ENCODE measurements at places on chromosomes 16 and 17.

GRCh38 chr17:36743130-36743529 lies 141.7 kb downstream of the MRM1 start:
- DNase-seq = no peak

DNA sequence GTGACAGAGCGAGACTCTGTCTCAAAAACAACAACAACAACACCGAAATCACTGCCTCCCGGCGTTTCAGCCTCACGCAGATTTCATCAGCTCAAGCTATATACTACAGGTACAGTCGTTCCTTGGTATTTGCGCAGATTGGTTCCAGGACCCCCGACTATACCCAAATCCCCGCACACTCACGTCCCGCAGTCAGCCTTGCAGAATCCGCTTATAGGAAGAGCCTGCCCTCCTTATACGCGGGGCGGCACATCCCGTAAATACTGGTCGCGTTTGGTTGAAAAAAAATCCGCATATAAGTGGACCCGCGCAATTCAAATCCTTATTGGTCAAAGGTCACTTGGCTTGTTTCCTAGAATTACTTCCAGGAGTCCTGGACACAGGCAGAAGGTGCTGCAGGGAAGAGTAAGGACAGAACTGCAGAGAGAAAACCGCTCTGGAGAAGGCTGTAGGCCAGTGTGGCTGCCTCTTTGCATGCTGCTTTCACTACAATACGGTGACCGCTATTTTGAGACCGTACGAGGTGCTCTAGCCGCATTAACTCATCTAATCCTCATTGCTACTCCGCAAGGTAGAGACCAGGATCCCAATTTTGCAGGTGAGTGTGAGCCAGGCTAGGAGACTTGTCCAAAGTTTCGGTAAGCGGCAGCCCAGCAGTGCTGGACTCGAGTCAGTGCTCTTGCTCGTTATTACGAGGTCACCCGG lies 718 bp downstream of the NDUFAB1 start:
- DNase-seq = no peak

DNA sequence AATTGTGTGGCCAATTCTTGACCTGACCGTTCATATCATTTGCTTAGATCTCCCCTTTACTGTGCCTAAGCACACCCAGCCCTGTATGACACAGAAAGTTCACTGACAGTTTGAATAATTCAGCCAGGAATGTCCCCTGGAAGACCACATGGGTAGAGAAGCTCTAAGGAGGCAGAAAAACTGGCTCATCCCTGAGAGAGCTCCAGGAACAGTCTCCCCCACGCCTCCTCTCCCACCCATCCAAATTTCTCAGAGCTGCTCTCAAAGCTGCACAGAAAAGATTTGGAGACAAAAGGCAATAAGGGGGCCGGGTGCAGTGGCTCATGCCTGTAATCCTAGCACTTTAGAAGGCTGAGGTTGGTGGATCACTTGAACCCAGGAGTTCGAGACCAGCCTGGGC lies 11.2 kb downstream of the PRAC1 start:
- DNase-seq = no peak

DNA sequence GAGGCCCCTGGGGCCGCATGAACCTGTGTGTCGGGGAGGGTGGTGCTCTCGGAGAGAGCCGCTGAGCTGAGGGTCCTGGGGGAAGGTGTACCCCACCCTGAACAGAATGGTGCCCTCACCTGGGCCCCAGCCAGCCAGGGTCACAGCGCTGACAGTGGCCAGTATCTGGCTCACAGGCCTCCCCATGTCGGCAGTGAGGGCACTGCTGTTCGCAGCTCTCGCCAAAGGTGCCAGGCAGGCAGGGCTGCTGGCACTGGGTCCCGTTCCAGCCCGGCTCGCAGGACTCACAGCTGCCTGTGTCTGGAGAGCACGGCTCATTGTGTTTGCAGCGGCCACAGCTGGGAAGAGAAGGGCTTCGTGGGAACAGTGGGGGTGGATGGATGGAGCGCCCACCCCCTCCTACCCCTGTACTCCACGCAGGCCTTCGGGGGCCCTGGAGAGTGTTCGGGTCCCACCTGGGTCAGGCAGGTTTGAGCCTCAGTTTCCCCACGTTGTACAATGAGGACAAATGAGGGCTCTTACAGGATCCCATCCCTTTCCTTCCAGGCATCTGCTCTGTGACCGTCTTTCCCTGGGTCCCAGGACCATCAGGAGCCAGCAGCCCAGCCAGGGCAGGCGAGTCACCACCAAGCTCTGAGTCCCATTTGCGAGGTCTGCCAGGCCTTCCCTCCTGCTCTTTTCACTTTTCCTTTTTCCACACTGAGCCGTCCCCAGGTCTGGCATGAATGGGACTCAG lies 5.0 kb downstream of the SCARF1 start:
- DNase-seq = no peak

DNA sequence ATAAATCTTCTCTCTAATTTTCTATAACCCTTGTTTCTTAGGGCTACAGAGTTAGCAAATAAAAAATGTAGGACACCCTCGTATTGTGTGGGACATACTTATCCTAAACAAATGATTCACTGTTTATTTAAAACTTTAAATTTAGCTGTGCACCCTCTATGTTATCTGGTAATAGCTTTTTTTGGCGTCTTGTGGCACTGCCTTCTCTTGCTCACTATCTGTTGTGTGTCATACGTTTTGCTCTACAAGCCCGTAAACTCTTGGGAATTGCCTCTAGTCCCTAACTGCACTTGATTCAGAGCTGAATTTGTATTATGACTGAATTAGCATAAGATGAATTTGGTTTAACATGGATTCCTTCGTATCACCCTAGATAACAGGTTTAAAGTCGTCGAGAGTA lies 144.3 kb upstream of the MYOCD start:
- no peak for DNase-seq

- DNase-seq = no peak
These were observed 11.0 kb downstream of the CHMP6 start for GRCh38 chr17:81002409-81003361.

GRCh38 chr17:27396941-27397340 lies 59.3 kb upstream of the KSR1 start:
- no peak for DNase-seq

- peak; percentile 83 for DNase-seq
These were observed 6.1 kb upstream of the SP2 start for GRCh38 chr17:47889734-47890529.

GRCh38 chr17:73316919-73317505 lies 5.2 kb upstream of the CDC42EP4 start:
- no peak for DNase-seq

DNA sequence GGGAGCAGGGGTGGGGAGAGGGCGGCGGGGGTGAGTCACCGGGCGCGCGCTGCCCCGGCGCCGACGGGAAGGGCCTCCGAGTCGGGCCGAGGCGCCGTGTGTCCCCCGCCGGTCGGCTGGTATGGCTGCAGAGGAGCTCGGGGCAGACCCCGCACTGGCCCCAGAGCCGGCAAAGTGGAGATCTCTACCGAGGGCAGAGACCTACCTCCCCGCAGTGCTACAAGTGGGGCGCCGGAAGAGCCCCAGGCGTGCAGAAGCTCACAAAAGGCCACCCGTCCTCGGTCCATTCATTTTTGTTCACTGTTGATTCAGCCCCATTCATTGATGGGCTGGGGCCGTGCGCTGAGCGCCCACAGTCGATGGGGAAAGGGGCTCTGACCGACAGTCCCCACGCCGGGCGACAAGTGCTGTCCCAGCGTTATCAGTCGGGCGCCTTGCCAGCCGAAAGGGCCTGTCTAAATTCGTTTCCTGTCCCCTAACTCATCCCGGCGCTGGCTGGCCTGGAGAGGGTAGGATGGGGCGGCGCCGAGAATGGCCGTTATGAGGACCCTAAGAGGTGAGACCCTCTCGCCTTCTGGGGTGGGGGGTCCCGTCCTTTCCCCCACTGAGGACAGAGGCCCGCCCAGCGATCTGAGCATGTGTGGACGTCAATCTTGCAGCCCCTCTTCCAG lies 709 bp upstream of the ENO3 start:
- DNase-seq = no peak

GRCh38 chr16:19875900-19876299 lies 8.7 kb downstream of the GPRC5B start:
- no peak for DNase-seq

- no peak for DNase-seq
These were observed 30.0 kb upstream of the USP22 start for GRCh38 chr17:21072745-21073197.

DNA sequence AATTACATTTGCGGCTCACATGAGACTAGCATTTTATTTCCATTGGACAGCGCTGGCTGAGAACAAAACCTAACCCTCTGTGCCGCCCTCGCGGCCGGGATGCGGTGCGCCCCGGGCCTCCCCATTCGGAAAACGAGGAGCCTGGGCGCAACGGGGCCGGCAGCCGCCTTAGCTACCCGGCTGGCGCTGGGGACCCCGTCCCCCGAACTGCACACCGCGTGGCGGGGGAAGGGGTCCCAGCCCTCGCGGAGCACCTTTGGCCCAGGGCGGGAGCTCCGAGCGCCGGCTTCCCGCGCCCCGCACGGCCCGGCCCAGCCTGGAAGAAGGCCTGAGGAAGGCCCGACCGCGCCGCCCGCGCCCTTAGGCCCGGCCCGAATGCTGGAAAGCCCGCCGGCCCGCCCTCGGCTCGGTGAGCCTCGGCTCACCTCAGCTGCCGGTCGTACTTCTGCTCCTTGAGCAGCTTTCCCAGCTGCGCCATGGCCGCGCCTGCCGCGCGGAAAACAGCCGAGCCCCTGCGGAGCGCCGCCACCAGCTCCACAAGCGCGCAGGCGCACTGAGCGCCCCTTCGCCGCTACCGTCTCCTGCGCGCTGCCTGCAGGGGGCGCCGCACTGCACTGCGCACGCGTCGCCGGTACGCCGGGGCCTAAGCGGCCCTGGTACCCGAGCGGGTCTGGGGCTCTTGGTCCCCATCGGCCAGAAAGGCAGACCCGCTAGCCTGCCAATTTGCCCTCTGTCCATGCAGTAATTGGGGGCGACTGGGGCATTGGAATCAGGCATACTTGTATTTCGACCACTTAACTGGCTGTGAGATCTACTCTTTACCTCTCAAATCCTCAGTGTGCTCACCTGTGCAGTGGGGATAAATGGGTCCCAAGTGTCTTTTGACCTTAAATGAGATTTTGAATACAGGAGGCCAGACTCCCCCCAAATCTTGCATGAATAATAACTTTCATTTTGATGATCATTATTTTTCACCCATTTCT lies at the start of gene NAE1:
Gene NAE1 (minus strand): TSS at position 555 of the 983 bp plus-strand sequence. CDS start 77 bp downstream, at position 478.
- peak; percentile 92 for DNase-seq

DNA sequence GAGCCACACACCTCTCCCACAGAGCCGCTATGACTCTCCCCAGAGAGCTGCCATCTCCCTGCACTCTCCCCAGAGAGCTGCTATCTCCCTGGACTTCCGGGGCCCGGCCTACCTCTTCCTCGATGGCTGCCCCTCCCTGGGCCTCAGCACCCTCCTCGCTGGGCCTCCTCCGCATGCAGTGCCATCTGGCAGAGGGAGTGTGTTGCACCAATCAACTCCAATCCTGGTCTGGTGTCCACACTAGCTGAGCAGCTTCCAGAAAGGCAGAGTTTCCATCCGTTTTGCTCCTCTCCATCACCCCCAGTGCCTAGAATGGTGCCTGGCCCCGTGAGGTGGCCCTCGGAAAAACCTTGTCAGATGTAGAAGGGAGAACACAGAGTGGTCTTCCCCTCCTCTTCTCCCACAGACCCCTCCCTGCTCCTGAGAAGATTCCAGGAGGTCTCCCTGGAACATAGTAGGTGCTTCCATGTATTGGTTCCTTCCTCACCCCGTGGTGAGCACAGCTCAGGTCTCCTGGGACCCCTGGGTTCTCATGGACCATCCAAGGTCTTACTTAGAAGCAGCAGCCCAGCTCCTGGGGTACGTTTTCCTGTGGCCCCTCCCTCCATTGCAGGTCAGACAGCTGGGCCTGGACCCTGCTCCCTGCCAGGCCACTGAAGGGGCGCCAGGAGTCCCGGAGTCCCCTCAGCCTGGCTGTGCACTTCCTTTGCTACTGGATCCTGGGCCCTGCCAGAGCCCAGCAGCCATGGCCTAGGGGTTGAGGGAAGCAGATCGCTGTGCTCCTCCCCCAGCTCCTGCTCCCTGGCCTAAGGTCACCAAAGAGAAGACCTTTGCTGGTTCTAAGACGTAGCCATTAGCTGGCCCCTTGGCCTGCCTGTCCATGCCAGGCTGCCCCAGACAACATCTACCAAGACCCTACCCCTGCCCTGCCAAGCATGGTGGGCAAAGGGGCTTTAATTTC lies 233.8 kb upstream of the GSE1 start:
- no peak for DNase-seq

Data from activated T-cell treated with anti-CD3 and anti-CD28 coated beads for 48 hours (primary cell).